MV-4-11 (cell line): ENCODE measurements at places on chromosomes 4 and X.

DNA sequence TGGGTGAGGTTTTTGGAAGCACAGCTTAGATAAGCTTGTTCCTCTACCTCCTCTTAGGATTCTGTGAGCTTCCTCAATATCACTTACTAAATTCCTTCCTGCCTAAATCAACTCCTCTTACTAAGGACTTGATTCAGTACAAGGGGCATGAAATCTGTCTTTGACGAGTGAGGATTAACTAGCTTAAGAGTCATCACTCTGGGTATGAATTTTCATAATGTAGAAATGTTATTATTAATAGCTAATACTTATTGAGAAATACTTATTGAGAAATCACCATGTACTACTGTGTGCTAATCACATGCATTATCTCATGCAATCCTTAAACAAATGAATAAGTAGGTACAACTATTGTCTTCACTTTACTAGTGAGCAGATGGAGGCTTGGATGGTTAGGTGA, 28.6 kb downstream of the TRPC3 start:
- no peak for DNase-seq

DNA sequence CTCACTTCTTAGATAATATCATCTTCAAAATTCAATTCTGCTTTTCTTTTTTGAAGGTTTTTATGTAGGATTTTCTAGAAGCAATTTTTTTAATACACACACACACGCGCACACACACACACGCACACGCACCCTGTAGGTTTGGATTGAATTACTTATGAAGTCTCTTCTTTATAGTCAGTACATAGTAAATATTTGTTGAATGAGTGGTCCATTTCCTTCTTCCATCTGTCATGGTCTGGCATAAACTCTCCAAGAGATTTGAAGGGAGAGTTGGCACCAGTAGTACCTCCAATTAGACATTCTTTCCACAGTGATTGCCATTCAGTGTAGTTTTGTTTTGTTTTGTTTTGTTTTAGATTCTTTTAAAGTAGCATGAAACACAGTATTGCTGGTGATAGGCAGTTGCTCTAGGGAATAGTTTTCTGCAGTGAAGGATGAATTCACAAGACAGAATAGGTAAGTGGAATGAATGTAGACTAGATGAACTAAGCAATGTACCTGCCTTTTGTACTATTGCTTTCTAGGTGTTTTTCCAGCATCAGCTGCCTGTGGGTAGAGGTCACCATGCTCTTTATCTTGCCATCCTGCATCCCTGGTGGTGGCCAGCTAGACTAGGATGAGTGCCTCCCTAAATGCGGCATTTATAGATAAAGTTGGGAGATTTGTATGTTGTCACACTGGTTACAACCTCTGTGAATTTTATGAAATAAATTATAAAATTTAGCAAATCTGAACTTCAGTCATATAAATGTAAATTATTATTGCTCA, 20.5 kb downstream of the PDLIM5 start:
- DNase-seq, result no peak

DNA sequence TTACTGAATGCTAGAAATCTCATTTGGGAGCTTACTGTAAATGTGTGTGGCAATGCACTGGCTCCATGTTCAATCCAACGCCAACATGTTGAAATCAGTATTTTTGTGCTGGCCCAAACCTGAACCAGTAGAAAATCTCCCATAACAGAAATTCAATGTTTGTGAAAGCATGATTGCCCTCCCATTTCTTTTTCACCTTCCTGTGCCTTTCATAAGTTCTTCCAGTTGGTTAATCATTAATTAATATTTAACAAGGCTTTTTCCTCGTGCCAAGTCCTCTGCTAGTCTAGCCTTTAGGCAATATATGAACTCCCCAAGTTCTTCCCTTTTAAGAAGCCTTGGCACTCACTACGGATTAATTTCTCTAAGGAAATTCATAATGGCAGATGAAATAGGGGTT, 1.3 kb upstream of the PLS3 start:
- DNase-seq, result no peak

- no peak for DNase-seq
Measured at GRCh38 chr4:13108096-13108495, 376.0 kb downstream of the RAB28 start.
